ENCODE measurements at places on chromosomes 5 and 9.

- DNase-seq: no peak
Measured at GRCh38 chr5:42581845-42582244, 158.6 kb downstream of the GHR start.

GRCh38 chr9:35736201-35736633 is 3.8 kb downstream of the CREB3 start:
- DNase-seq: peak; percentile 73

- DNase-seq: no peak
Measured at GRCh38 chr9:8660383-8660782, 860.8 kb upstream of the DMAC1 start.

GRCh38 chr9:6944093-6944551 is 186.3 kb downstream of the KDM4C start:
- no peak for DNase-seq
